Nucleus accumbens (tissue), 56 donors: ENCODE measurements at places on chromosomes 2 and 18.

GRCh38 chr18:65938592-65939372, 188.0 kb downstream of the CDH7 start:
- DNase-seq: no peak

GRCh38 chr2:238238766-238239542, 884 bp downstream of the HES6 start:
- DNase-seq: no peak

GRCh38 chr18:32048507-32049091, 30.0 kb downstream of the RNF125 start:
- no peak for DNase-seq

DNA sequence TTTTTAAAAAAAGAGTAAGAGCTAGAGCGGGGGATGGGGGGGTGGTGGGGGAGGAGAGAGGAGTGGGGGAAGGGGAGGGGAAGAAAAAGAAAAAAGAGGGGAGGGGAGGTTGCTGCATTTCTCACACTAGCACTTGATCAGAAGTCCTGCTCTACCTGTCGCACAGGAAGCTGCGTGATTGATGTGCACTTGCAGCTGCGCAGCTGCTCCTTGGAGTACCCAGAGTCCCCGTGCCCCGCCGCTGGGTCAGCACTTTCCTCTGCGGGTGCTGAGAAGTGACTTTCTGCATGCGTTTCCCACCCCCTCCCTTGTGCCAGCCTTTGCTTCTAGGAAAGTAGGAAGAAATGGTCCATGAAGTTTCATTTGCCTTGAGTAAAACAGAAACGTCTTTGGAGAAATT, 297.3 kb downstream of the ETAA1 start:
- DNase-seq: no peak

DNA sequence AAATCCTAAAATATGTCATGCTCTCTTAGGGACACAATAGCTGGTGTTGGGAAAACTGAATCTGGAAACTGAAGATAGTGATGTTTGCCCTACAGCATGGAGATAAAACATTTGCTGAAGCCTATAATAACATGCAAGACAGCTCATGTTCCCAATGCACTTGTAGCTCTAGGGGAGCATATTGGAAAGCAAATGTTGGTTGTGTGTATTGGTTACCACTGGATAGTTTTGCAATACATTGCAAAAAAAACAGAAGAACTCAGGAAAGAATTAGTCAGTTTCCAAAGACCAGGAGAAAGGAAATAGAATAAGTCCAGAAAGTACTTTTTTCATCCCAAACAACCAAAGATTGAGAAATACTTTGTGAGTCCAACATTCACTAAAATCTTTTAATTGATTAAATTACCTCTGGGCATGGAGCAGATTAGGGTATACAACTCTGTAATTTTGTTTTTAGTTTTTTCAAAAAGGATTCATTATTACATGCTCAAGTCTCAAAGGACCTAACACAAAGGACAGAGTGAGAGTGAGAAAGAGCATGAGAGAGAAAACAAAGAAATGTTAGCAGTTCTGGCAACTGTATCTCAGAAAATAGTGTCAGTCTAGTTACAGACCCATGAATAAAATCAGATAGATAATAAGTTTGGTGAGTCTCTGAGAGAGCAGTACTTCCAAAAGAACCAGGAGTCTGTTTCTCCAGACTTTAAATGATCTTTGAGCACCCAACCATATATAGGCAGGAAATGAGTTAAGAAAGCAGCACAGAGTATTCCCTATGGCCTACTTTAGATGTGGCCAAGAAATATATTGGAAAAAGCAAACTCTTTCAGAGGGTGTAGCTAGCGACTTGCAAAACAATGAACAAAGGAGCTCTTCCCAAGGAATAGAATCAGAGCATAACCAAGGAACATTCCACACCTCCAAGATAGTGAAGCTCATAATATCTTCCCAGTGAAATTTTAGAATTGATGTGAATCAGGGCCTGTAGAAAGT, 36.6 kb upstream of the COL3A1 start:
- DNase-seq: no peak

DNA sequence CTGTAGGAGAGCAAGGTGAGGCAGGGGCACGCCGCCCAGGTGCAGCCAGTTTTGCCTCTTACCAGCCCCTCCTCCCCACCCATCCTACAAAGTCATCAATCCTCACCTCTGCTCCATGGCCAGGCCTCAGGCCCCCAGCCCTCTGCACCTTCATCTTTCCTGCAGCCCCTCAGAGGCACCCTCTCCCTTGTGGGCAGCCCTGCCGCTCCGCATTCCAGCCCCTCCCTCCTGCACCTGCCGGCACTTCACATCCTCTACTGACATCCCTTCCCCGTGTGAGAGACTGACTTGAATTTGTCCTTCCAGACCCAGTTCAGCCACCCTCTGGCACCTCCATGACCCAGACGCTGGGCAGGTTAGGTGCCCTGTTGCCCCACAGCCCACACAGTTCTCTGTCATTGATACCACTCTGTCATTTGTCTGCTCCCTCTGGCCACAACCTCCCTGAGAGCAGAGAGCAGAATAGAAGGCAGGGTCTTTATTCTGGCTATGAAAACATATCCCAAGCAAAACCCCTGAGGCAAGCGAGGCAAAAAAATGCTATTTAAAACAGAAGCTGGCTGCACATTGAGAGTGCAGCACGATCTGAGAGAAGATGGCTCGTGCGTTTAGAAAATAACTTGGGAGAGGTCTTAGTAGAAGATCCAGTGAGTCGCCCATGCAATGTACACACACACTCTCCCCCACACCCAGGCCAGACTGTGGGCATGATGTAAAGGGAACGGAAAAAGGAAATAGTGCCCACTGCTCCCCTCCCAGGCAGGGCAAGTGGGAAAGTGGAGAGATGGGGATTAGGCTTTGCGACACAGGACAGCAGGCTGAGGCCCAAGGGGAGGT, 25.9 kb downstream of the SDC1 start:
- no peak for DNase-seq
